ENCODE measurements at places on chromosomes 16 and 17.

DNA sequence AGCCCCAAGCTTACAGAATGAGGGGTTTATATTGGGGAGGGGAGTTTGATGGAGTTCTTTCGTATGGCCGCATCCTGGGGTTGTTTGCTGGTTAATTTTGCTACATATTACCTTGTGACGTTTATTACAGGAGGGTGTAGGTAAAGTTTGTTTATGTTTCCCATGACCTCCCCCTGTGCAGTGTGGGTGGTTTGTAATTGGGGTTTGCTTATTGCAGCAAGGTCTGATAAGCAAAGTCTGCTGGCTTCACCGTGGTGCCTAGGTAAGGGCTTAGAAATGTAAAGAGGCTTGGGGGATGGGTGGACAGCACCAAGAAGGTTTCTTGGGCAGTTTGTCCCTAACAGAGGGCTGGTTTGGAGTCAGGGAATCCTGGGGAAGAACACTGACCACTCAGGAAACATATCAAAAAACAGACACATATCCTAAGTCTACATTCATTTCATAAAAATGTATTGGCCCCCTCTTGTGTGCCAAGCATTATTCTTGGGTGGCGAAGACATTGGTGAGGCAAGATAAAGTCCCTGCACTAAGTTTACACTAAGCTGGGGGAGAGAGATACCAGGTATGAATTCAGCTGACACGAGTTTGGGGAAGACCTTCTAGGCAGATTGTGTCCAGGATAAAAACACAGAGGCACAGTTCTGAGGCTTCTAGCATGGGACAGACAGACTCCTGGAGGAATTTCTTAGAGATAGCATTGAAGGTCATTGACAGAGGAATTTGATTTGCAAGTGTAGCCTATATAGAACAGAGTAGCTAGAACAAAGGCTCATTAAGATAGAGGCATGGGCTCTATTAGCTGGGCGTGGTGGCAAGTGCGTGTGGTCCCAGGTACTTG is 9.5 kb downstream of the ZNF764 start:
- no peak for DNase-seq

- no peak for DNase-seq
These were observed at the start of gene RNF213 for GRCh38 chr17:80260791-80261158. Gene RNF213 (plus strand): TSS chr17:80260852. CDS start chr17:80263682, 2,830 bp downstream.

DNA sequence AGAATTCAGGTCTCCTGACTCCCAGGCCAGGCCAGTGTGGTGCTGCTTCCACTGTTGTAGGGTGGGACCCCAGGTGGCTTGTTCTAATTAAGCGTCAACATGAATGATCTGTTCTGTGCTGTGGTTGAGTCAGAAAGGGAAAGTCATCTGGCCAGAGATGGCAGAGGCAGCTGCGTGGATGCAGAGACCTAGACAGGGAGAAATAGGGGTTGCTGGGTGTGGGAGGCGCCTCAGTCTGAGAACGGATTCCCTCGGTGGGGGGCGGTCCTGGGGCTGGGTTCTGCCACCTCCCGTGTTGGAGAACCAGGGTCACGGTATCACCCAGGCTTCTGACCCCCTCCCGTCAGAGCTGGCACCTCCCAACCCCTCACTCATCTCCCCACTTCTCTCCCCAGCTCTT is 5.6 kb downstream of the FBRS start:
- no peak for DNase-seq

GRCh38 chr17:40321961-40322357 is 13.0 kb downstream of the RARA start:
- no peak for DNase-seq

GRCh38 chr16:87358696-87359095 is 24.9 kb downstream of the FBXO31 start:
- DNase-seq, result no peak

GRCh38 chr17:67019809-67020208 is 24.5 kb upstream of the CACNG1 start:
- DNase-seq, result no peak

DNA sequence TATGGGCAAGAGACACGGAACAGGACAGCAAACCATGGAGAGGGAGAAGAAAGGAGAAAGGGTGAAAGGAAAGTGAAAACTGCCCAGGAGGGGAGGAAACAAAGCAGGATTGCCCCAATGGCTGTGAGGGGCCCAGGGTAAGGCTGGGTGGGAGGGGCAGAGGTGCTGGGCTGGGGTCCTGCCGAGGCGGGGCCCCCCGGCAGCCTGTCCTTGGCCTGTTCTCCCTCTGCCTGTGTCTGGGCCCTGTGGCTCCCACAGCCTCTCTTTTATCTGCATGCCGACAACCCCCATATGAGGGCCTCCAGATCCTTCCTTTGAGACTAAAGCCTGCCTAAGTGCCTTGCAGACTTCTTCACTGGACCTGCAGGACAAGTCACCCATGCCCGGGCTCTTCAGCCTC is 15.5 kb downstream of the ZNHIT3 start:
- no peak for DNase-seq

GRCh38 chr17:66580184-66580955 is 254.5 kb upstream of the CACNG5 start:
- DNase-seq, result no peak

DNA sequence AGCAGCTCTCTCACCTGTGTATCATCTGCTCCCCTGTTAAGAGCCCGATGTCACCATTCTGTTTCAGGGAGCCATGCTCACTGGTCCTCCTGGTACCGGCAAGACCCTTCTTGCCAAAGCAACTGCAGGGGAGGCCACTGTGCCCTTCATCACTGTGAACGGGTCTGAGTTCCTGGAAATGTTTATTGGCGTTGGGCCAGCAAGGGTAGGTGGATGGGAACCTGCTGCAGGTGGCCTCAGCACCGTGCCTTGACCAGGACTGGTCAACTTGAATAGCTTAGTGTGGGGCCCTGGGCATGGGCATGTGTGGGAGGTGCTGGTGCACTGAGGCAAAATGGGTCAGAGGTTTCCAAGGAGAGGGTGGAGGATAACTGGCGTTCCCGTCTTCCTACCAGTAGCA is 28.5 kb downstream of the DBNDD1 start:
- no peak for DNase-seq
